Renal cortical epithelial cell (primary cell): ENCODE measurements at places on chromosomes 12 and 14. TPM values are rescaled to one million over a fixed set of nuclear protein-coding genes. Genes with fewer than 3 reads are reported as not detected.

DNA sequence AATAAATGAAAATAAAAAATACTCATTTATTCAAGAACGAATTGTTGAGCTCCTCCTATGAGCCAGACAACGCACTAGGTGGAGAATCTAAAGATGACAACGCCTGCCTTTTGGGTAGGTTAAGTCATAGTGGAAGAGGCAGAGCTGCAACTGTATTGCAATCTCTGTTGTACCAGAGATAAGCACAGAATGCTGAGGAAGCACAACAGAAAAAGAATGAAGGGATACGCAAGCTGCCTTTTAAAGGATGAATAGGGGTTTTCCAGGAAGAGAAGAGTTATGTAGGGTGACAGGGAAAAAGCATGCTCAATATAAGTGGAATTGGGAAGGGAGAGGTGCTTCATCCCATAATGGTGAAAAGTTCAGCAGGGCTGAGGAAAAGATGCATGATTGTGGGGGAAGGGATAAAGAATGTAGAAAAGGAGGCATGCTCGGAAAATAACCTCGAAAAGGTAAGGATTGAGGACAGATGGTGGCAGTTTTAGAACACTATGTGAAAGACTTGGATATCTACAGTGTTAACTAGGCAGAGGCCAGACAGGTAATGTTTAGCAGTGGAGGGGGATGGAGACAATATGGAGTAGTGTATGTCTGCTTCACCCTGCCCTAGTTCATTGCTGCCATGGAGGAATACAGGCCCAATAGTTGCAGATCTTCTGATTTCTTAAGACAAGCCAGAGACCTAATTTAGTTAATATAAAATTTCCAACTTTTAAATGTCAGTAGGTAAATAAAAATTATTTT, 63.9 kb upstream of the DUSP6 start:
- DNase-seq, result no peak

GRCh38 chr12:643475-644302, 19.6 kb downstream of the NINJ2 start:
- DNase-seq, result no peak

The MYF6 gene
- 0.52 TPM in 1 of 2 replicates, not detected in the other for total RNA-seq

- DNase-seq, result no peak
Measured at GRCh38 chr12:68580911-68581310, 29.8 kb upstream of the RAP1B start.

The KRT2 gene
- total RNA-seq, result not detected in 2 replicates

- no peak for DNase-seq
Measured at GRCh38 chr14:74638066-74638465, 26.0 kb upstream of the LTBP2 start.
